ENCODE measurements at places on chromosomes 5 and 9.

- DNase-seq: no peak
These were observed 111.9 kb downstream of the FEM1C start for GRCh38 chr5:115432691-115433090.

- DNase-seq: no peak
These were observed 15.6 kb downstream of the SPACA9 start for GRCh38 chr9:132894346-132894745.

GRCh38 chr9:2963307-2963706 lies 119.4 kb upstream of the PUM3 start:
- DNase-seq: no peak

DNA sequence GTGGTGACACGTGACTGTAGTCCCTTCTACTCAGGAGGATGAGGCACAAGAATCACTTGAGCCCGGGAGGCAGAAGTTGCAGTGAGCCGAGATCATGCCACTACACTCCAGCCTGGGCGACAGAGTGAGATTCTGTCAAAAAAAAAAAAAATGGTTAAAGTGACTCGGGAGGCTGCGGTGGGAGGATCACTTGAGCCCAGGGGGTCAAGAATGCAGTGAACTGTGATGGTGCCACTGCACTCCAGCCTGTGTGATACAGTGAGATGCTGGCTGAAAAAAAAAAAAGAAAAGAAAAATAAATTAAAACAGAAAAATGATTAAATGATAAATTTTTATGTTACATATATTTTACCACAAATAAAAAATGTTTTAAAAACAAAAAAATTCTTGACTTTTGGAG lies 51.9 kb downstream of the KLF4 start:
- DNase-seq: no peak

- no peak for DNase-seq
These were observed 144.6 kb upstream of the PPP1R26 start for GRCh38 chr9:135334953-135335460.

DNA sequence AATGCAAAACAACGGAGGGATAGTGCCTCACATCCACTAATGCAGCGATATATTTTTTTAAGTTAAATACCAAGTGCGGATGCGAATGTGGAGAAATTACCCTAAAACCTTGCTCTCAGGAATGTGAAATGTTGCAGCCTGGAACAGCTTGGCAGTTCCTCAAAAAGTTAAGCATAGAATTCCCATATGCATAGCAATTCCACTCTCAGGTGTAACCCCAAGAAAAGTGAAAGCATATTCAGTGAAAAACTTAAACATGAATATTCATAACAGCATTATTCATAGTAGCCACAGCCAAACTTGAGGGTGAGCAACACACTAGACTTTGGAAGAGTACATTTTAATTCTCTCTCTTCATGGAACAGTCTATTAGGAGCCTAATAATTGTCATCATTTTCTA lies 83.2 kb upstream of the ICE1 start:
- DNase-seq: no peak

DNA sequence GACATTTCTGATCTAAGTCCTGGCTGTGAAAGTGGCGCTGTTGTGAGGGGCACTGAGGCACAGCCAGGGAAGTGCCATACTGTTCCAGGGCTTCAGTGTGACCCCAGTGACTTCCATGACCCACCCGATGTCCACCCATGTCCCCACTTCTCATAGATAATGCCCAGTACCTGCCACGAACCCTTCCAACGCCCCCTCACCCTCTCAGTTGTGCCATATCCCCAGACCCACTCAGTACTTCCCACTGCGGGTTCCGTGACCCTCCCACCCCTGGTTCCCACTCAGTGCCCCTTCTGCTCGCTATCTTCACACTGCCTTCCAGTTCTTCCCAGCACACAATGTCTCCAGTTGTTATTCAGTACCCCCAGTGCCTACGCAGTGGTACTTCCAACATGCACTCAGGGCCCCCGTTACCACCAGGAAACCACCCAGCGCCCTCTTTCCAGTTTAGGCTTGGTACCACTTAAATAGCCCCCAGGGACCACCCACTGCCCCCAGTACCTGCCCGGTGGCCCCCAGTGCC lies 30.7 kb upstream of the PSD2 start:
- no peak for DNase-seq

- no peak for DNase-seq
These were observed 354.6 kb downstream of the SLIT3 start for GRCh38 chr5:168946363-168946762.

- no peak for DNase-seq
These were observed 61.0 kb downstream of the ARL15 start for GRCh38 chr5:54249210-54250028.

DNA sequence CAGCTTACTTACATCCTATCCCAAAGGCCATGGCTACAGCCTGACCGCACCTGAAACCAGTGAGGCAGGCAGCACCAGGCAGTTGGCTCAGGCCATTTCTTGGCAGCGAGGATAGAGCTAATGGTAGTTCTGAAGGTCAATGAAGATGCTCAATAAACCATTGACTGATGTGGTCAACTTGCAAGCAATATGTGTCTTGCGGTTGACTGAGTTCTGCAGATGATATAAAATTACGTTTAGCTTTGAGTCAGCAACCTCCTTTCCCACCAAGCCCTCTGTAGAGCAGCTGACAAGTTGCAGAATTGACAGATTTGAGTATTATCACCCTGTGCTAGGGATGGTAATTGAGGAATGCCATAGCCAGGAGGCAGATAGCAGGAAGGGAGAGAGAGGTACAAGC lies 189.0 kb upstream of the PUM3 start:
- DNase-seq: no peak

DNA sequence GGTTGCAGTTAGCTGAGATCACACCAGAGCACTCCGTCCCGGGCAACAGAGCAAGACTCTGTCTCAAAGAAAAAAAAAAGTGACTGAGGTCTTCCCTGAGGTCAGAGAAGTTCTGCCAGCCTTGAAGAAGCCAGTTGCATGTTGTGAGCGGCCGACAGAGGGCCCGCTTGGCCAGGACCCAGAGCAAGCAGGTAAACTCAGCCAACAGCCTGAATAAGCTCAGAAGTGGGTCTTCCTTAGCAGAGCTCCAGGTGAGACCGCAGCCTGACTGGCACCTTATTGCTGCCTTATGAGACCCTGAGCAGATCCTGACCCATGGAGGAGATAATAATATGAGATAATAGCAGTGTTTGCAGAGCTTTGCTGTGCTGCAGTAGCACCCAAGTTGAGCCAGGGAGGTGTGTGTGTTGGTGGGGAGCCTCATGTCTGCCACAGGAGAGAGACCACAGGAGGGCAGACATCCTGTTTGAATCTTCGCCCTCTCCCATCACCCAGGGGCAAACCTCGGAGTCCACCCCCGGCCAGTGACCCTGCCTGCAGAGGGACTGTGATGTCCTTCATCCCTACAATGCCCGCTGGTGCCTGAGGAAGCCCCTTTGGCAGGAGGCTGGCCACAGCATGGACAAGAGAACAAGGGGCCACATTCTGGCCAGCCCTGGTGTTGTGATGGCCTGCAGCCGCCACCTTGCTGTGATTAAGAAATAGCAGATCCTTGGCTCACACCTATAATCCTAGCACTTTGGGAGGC lies 10.8 kb upstream of the BARX1 start:
- DNase-seq: no peak

DNA sequence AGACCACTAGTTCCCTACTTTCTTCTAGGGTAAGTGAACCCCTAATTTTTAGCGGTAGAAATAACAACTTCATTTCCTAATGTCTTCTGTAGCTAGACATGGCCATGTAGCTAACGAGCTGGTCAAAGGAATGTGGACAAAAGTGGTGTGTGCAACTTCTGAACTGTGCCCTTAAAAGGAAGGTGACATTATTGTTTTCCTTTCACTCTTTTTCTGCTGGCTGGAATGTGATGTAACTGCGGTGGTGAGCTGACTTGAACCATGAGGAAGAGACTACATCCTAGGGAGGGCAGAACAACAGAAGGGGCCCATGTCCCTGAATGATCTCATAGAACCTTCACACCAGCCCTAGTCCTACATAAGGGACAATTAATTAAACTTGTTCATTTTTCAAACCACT lies 1.3 kb upstream of the SNX2 start:
- DNase-seq: no peak

- no peak for DNase-seq
These were observed 6.6 kb upstream of the RMND5B start for GRCh38 chr5:178123966-178124925.
